Brain pericyte (primary cell): ENCODE measurements at places on chromosomes 7 and 10.

DNA sequence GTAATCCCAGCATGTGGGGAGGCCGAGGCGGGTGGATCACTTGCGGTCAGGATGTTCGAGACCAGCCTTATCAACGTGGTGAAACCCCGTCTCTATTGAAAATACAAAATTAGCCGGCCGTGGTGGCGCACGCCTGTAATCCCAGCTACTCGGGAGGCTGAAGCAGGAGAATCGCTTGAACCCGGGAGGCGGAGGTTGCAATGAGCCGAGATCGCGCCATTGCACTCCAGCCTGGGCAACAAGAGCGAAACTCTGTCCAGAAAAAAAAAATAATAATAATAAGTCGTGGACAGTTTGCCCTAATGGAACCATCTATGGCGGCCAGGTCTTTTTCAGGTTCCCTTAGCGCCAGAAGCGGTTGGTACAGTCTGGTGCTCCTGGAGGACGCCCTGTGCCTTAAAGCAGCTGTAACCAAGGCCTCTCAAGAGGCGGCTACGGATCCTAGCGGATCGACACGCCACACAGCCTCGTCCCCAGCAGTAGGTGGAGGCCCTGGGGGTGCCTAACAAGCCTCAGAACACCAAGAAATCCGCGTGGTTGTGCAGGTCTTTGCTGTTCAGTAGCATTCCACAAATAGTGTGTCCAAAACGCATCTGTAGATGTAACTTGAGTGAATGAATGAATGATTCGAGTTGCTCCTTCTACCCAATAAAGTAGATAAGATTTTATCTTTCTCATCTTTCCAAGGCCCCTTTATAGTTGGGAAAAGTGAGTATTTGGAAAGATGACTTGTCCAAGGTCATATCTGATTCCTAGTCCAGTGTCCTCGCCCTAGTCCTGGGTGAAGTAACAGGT, 982 bp downstream of the PGAM1 start:
- no peak for DNase-seq

DNA sequence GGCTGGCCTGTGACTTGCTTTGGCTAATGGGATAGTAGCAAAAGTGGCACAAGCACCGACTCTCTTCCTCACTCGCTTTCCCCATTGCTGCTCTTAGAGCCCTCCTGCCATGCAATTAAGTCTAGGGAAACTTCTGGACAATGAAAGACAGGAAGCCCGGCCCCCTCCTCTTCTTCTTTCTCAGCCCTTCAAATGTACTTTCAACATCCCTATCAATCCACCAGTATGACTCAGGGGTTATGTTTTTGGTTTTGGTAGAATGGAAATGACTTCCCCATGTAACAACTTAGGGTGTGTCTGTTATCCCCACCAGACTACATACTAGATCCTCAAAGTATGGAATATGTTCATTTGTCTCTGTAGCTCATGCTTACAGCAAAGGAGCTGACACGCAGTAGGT, 139.0 kb upstream of the GDF10 start:
- DNase-seq: no peak

- no peak for DNase-seq
Observed at GRCh38 chr7:115707258-115708012, 323.1 kb downstream of the TFEC start.

- DNase-seq: no peak
Observed at GRCh38 chr10:14389981-14390590, 59.4 kb upstream of the FRMD4A start.

GRCh38 chr10:66467042-66467441, 458.8 kb upstream of the LRRTM3 start:
- no peak for DNase-seq

GRCh38 chr10:92729886-92730285, 40.1 kb downstream of the HHEX start:
- DNase-seq: no peak
